Neural crest cell (in vitro differentiated cells): ENCODE measurements at places on chromosomes 5 and 9.

DNA sequence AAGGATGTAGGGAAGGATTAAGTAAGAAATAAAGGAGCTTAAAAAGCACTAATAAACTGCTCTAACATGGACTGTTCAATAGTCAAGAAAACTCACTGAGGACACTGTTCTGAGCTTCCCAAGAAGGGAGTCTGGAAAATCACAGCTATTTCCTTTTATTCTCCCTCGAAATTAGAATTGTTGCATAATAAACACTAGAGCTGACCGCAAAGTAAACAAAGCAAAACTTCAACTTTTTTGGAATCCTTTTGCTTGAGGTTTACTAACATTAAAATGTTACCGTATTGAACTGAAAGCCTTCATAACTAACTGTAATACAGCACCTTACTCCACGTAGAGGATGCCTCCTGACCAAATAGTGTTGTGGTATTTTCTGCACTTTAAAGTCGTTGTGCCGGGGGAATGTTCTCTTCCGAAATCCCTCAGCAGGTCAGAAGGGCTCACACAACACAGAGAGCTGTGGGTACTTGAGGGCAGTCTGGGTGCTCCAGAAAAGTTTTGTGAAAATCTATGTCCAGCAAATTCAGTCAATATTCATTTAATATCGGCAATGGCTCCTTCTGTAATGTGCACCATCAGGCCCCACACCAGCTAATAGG is 59.2 kb downstream of the TTLL11 start:
- no peak for DNase-seq
- H3K27me3 ChIP-seq, result no peaks in the 10 kb centered on the region
- peaks cover 18% of the 10 kb centered on the region for H3K4me1 ChIP-seq
- H3K4me3 ChIP-seq, result no peak overlapping the region

- H3K27me3 ChIP-seq, result peaks cover 69% of the 10 kb centered on the region
- peak; percentile 65 for DNase-seq
- peaks cover 16% of the 10 kb centered on the region for H3K4me1 ChIP-seq
- H3K36me3 ChIP-seq, result no peaks in the 10 kb centered on the region
Observed at GRCh38 chr9:119365291-119366027, 3.8 kb downstream of the BRINP1 start.

GRCh38 chr9:97529363-97530076 is 28.1 kb downstream of the TMOD1 start:
- no peak for DNase-seq
- H3K36me3 ChIP-seq, result no peaks in the 10 kb centered on the region
- no peak overlapping the region for H3K27ac ChIP-seq

DNA sequence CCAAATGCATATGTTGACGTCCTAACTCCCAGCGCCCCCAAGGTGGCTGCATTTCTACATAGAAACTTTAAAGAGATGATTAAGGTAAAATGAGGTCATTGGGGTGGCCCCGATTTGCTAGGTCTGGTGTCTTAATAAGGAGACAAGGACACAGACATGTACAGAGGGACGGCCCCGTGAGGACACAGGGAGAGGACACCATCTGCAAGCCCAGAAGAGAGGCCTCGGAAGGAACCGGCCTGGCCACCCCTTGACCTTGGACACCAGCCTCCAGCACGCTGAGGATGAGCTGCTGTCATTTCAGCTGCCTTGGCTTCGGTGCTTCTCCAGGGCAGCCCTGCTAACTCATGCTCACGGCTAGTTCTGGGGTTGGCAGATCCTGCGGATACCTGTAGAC is 73.2 kb downstream of the MRPL36 start:
- peaks cover 9% of the 10 kb centered on the region for H3K4me1 ChIP-seq
- H3K27ac ChIP-seq, result no peak overlapping the region
- H3K36me3 ChIP-seq, result no peaks in the 10 kb centered on the region
- no peak overlapping the region for H3K4me3 ChIP-seq
